Endothelial cell (in vitro differentiated cells): ENCODE measurements at places on chromosomes 6 and 20. TPM values are rescaled to one million over a fixed set of nuclear protein-coding genes. Genes with fewer than 3 reads are reported as not detected.

CDSN gene
- total RNA-seq, result not detected

DNA sequence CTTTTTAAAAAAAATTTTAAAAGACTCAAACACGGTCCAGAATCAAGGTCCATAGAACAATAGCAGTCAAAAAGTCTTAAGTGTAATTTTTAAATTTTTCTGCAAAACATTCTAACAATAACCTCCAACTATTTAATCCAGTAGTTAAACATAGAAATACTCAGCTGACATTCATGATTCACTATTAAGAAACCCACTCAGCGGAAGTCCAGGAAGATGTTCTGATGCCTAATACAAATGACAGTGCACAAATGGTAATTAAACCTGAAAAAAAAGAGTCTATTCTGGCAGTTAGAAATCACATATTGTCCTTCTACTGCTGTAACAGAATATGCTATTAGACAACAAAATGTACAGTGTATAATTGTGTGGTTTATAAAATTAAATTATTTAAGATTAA lies 128.2 kb upstream of the BMP5 start:
- no peaks in the 10 kb centered on the region for H3K36me3 ChIP-seq
- H3K27ac ChIP-seq, result no peak overlapping the region
- no peak overlapping the region for H3K4me3 ChIP-seq
- no peak for DNase-seq
- H3K27me3 ChIP-seq, result peaks cover 1% of the 10 kb centered on the region

DNA sequence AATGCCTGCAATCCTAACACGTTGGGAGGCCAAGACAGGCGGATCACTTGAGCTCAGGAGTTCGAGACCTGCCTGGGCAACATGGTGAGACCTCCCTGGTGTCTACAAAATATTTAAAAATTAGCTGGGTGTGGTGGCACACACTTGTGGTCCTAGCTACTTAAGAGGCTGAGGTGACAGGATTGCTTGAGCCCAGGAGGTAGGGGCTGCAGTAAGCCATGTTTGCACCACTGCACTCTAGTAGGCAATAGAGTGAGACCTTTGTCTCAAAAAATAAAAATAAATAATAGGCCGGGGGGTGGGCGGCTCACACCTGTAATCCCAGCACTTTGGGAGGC lies 18.3 kb upstream of the RIPOR3 start:
- H3K36me3 ChIP-seq, result no peaks in the 10 kb centered on the region
- H3K4me3 ChIP-seq, result no peak overlapping the region
- no peaks in the 10 kb centered on the region for H3K4me1 ChIP-seq

- peaks cover 26% of the 10 kb centered on the region for H3K4me1 ChIP-seq
- no peak overlapping the region for H3K27ac ChIP-seq
- H3K27me3 ChIP-seq, result peaks cover 4% of the 10 kb centered on the region
- H3K36me3 ChIP-seq, result no peaks in the 10 kb centered on the region
- no peak for DNase-seq
These were observed 102.6 kb downstream of the MRPL14 start for GRCh38 chr6:44024574-44025219.

- H3K36me3 ChIP-seq, result peaks cover 22% of the 10 kb centered on the region
- no peak overlapping the region for H3K4me3 ChIP-seq
- no peak for DNase-seq
- peaks cover under 1% of the 10 kb centered on the region for H3K27me3 ChIP-seq
- peaks cover 11% of the 10 kb centered on the region for H3K4me1 ChIP-seq
These were observed 276.7 kb downstream of the SOX4 start for GRCh38 chr6:21870076-21870730.

DNA sequence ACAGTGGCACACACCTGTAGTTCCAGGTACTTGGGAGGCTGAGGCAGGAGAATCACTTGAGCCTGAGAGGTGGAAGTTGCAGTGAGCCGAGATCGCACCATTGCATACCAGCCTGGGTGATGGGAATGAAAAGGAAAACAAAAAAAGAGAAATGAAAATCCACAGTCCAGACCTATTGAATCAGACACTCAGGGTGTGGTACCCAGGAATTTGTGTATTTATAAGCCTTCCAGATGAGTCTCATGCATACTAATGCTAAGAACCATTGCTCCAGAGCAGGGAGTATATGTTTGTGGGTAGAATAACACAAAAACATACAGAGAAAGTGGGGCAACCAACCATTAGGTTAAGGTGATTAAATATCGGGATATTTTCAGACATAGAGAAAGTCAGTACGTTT lies 36.1 kb upstream of the PLCB4 start:
- H3K27me3 ChIP-seq, result peaks cover 2% of the 10 kb centered on the region
- no peak overlapping the region for H3K4me3 ChIP-seq
- no peak for DNase-seq
- no peaks in the 10 kb centered on the region for H3K36me3 ChIP-seq
- no peak overlapping the region for H3K27ac ChIP-seq
